Tibial artery (tissue), 4 donors: ENCODE measurements at places on chromosomes 13 and 19.
A peak's percentile ranks its signal among the peaks of the same experiment; 100 is the strongest.

DNA sequence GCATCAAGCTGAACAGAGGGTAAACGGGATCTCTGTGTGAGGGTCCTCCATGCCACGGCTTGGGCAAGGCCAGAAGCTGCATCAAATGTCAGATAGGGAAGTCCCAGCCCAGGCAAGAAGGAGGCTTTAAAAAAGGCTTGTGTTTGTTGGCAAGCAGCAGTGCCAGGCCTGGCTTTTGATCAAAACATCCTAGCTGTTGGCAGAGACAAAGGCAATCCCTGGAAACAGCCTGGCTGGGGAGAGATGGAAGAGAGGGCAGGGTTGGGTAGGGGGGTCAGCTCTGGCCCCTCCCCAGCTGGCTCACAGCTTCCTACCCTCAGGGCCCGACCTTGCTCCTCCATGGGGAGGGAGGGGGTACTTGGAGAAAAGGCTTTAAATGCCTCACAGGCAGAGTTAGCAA lies 61.8 kb upstream of the KCTD15 start:
- no peaks in the 10 kb centered on the region for H3K36me3 ChIP-seq
- no peak for DNase-seq
- H3K4me1 ChIP-seq, result peaks cover 8% of the 10 kb centered on the region
- no peak overlapping the region for H3K4me3 ChIP-seq
- peaks cover 15% of the 10 kb centered on the region for H3K27me3 ChIP-seq
- no peak overlapping the region for H3K27ac ChIP-seq

GRCh38 chr13:33634546-33634982 lies 183.4 kb upstream of the RFC3 start:
- H3K4me3 ChIP-seq, result no peak overlapping the region
- no peaks in the 10 kb centered on the region for H3K27me3 ChIP-seq
- DNase-seq, result no peak
- H3K36me3 ChIP-seq, result no peaks in the 10 kb centered on the region

- no peaks in the 10 kb centered on the region for H3K27me3 ChIP-seq
- H3K4me3 ChIP-seq, result no peak overlapping the region
- no peak overlapping the region for H3K27ac ChIP-seq
- no peak for DNase-seq
- no peaks in the 10 kb centered on the region for H3K36me3 ChIP-seq
- peaks cover 3% of the 10 kb centered on the region for H3K4me1 ChIP-seq
These were observed 9.3 kb downstream of the PEG3 start for GRCh38 chr19:56831255-56831654.

- H3K36me3 ChIP-seq, result no peaks in the 10 kb centered on the region
- peaks cover 26% of the 10 kb centered on the region for H3K27me3 ChIP-seq
These were observed 1.1 kb downstream of the RUBCNL start for GRCh38 chr13:46385946-46386345.

DNA sequence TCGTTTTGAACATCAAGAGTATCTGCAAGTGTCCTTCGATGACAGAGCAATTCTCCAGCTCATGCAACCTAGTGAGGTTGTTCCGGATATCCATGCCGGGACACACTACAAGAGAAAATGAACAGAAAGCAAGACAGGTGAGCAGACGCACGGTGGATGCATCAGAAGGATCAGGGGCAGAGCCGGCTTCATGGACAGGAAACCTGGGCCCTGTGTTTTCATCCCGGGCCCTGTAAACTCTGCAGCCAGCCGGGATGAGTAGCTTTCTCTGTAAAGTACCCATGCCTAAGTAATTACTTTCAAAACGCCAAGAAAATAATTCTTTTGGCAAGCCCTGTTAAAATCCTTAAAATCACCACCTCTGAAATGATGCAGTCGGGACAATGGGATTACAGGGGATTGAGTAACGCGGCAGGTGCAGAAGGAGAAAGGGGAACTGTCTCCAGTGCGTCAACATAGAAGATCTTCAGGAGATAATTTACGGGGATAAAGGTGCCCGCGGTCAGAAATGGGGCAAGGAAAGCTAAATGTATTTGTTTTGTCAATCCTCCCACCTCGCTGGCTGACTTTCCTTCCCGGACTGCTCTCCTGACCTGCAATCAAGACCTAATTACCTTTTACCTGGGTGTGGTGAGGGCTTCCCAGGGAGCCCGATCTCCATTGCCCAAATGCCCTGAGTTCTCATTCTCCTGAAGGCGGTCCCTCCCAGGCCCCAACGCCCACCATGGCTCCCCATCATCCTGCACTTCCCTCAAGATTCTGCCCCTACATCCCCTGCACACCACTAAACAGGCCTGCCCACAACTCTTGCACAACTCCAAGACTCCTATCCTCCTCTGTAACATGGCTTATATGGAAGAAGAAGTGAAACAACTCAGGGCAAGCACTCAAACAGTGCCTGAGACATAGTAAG lies 26.2 kb downstream of the INSR start:
- no peak for DNase-seq
- H3K27me3 ChIP-seq, result no peaks in the 10 kb centered on the region
- no peak overlapping the region for H3K4me3 ChIP-seq
- H3K36me3 ChIP-seq, result peaks cover 14% of the 10 kb centered on the region

DNA sequence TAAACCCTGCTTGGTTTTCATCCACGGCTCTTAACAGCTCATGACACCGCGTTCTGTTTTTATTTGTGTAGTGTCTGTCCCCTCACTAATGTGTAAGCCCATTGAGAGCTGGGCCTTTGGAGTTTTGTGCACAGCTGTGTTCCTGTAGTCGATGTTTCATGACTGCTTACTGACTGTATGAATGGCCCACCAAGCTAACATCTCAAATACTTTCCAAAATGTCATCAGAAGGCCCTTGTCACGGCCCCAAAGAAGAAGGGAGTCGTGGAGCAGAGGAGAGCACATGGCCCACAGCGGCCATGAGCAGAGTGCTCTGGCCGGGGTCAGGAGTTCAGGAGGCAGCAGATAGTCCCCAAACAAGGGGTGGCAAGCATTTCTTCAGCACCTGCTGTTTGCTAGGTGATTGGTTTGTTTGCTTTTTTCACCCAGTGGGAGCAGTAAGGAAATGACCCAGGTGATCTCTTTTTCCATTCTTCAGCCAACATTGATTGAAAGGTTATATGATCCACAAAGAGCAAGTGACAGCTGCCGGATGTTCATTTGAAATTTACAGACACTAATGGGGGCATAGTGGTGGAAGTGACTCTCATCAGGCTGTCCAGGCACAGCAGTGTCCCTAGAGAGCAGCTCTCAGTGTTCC lies 315.2 kb downstream of the ATP8A2 start:
- H3K4me1 ChIP-seq, result peaks cover 14% of the 10 kb centered on the region
- no peaks in the 10 kb centered on the region for H3K27me3 ChIP-seq
- H3K27ac ChIP-seq, result no peak overlapping the region
- DNase-seq, result no peak

GRCh38 chr13:54980651-54981050 lies 1952.0 kb downstream of the OLFM4 start:
- no peak overlapping the region for H3K4me3 ChIP-seq
- no peaks in the 10 kb centered on the region for H3K36me3 ChIP-seq
- H3K27ac ChIP-seq, result no peak overlapping the region
- no peaks in the 10 kb centered on the region for H3K27me3 ChIP-seq
- H3K4me1 ChIP-seq, result no peaks in the 10 kb centered on the region
- DNase-seq, result no peak

DNA sequence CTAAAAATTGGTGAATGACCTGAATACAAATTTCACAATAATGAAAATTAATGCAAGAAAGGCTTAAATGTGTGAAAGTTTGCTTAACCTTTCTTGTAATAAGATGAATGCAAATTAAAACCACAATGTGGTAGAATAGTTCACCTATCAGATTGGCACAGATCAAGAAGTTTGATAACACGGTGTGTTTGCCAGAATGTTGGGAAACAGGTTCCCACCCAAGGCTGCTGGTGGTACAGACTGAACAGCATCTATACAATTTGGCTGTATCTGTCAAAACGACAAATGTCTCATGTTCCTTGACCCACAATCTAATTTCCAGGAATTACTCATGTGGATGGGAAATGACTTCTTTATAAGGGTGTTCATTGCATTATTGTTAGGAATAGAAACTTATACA lies 8.6 kb upstream of the IRS2 start:
- no peaks in the 10 kb centered on the region for H3K27me3 ChIP-seq
- H3K4me1 ChIP-seq, result no peaks in the 10 kb centered on the region

DNA sequence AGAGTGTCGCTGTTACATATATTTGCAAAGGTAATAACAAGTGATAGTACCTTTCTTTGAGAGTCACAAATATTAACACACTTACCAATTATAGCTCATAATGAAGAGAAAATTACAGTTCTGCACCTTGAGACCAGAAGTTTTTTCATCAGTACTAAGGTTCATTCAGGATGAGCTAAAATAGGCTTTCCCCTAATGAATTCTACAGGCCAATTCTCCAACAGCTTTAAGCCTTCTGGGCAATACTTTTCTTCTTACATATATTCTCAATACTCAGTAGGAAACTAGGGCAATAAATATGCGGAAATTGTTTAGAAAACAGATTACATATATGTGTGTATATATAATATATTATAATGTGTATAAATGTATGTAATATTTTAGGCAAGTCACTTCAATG lies 2672.8 kb upstream of the PCDH20 start:
- H3K4me1 ChIP-seq, result no peaks in the 10 kb centered on the region
- no peak overlapping the region for H3K27ac ChIP-seq
- no peaks in the 10 kb centered on the region for H3K36me3 ChIP-seq

DNA sequence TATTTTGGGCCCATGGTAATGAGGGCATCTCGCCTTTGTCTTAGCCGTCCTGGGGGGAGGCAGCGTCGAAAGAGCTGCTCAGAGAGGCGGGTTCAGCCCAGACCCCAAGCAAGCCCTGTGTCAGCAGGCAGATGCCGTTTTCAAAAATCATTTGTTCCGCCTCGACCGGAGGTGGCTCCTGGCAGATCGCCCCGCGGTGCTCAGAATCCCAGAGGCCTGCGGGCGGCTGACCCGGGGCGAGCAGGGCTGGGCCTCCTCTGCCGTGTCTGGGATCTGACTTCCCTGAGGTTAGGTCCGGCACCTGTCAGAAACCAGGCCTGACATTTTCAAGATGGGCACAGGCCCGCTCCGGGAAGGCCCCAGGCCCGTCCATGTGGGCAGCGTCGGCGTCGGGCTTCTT lies 36.1 kb downstream of the CRTC1 start:
- no peak overlapping the region for H3K4me3 ChIP-seq
- no peak overlapping the region for H3K27ac ChIP-seq
- H3K27me3 ChIP-seq, result no peaks in the 10 kb centered on the region
- peaks cover 14% of the 10 kb centered on the region for H3K36me3 ChIP-seq
- DNase-seq, result no peak
- peaks cover 7% of the 10 kb centered on the region for H3K4me1 ChIP-seq

GRCh38 chr19:49427339-49427738 lies 2.2 kb downstream of the GFY start:
- no peak overlapping the region for H3K27ac ChIP-seq
- H3K4me3 ChIP-seq, result no peak overlapping the region
- peaks cover 21% of the 10 kb centered on the region for H3K4me1 ChIP-seq

DNA sequence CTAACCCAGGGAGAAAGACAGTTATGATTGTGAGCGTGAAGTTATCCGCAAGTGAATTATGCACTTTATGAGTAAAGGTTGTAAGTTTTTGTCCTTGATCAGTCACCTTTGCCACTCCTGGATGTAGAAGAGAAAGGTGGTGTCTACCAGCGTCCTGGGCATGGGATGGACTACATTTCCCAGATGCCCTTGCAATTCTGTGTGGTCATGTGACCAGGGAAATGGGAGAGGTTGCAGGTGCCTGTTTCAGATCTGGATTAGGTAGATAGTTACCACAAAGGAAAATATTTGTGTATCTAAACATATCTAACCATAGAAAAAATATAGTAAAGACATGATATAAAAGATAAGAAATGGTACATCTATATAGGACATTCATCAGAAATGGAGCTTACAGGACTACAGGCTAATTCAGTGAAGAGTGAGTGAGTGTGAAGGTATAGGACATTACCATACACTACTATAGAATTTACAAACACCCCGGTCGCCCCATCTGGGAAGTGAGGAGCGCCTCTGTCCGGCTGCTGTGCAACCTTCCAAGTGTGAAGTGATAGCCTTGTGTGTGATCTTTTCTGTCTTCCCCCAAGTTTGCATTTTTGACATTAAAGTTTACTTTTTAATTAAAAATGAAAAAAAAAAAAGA lies 51.6 kb upstream of the CACNA1A start:
- DNase-seq, result no peak
- no peaks in the 10 kb centered on the region for H3K36me3 ChIP-seq
- H3K27me3 ChIP-seq, result no peaks in the 10 kb centered on the region
- no peak overlapping the region for H3K4me3 ChIP-seq
- no peak overlapping the region for H3K27ac ChIP-seq

GRCh38 chr19:51366389-51367254 lies 434 bp upstream of the ETFB start:
- H3K27me3 ChIP-seq, result no peaks in the 10 kb centered on the region
- peak overlapping the region; percentile 97 for H3K4me3 ChIP-seq
- peaks cover 28% of the 10 kb centered on the region for H3K4me1 ChIP-seq
- peak; percentile 100 for DNase-seq

DNA sequence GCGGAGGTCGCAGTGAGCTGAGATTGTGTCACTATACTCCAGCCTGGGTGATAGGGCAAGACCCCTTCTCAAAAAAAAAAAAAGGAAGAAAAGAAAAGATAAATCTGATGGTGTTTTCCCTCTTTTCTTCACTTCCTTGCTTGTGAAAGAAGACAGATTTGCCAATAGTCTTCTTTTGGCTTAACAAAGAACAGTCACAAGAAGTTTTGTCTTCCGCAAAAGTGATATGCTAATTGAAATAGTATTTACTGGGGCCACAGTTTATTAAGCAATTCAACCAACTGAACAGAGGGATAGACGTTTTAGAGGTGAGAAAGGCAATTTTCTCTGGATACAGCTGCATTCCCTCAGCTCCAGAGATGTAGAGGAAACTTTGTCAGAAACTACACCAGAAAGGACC lies 22.9 kb upstream of the PLAUR start:
- no peaks in the 10 kb centered on the region for H3K36me3 ChIP-seq
- no peak overlapping the region for H3K4me3 ChIP-seq
- H3K27ac ChIP-seq, result no peak overlapping the region
- no peak for DNase-seq

- H3K4me3 ChIP-seq, result no peak overlapping the region
- H3K27me3 ChIP-seq, result no peaks in the 10 kb centered on the region
- H3K36me3 ChIP-seq, result peaks cover 32% of the 10 kb centered on the region
- no peak overlapping the region for H3K27ac ChIP-seq
These were observed 32.7 kb upstream of the GPR183 start for GRCh38 chr13:99339736-99340397.

- H3K27ac ChIP-seq, result no peak overlapping the region
- H3K4me1 ChIP-seq, result peaks cover 34% of the 10 kb centered on the region
- no peaks in the 10 kb centered on the region for H3K27me3 ChIP-seq
These were observed 59.2 kb downstream of the STK24 start for GRCh38 chr13:98517576-98518310.

GRCh38 chr19:5992756-5993155 lies 14.8 kb upstream of the RANBP3 start:
- DNase-seq, result no peak
- no peak overlapping the region for H3K4me3 ChIP-seq
- H3K36me3 ChIP-seq, result no peaks in the 10 kb centered on the region
- H3K4me1 ChIP-seq, result peaks cover 5% of the 10 kb centered on the region
- H3K27me3 ChIP-seq, result no peaks in the 10 kb centered on the region

GRCh38 chr13:111227405-111227804 lies 93.0 kb upstream of the TEX29 start:
- peaks cover 22% of the 10 kb centered on the region for H3K4me1 ChIP-seq
- no peaks in the 10 kb centered on the region for H3K27me3 ChIP-seq
- H3K27ac ChIP-seq, result no peak overlapping the region
- DNase-seq, result no peak
- no peaks in the 10 kb centered on the region for H3K36me3 ChIP-seq
